CD4-positive, alpha-beta T cell treated with Interferon gamma for 1 hour (primary cell): ENCODE measurements at places on chromosomes 2 and 18.

DNA sequence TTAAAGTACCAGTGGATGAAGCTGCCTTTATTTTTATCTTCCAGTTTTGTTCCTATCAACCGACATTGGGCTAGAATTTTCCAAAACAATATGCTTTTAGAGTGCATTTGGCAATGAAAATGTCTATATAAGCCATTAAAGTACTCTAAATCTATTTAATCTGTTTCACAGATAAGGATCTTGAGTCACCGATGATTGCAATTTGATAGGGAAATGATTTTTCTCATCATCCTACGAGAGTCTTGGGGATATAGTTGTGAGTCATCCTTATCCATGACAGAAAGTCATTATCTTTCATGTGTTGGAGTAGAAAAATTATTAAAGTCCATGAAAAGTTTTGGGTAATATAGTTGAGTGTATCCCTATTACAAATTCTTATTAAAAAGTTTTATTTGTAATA lies 26.1 kb downstream of the SLC39A10 start:
- DNase-seq = no peak

DNA sequence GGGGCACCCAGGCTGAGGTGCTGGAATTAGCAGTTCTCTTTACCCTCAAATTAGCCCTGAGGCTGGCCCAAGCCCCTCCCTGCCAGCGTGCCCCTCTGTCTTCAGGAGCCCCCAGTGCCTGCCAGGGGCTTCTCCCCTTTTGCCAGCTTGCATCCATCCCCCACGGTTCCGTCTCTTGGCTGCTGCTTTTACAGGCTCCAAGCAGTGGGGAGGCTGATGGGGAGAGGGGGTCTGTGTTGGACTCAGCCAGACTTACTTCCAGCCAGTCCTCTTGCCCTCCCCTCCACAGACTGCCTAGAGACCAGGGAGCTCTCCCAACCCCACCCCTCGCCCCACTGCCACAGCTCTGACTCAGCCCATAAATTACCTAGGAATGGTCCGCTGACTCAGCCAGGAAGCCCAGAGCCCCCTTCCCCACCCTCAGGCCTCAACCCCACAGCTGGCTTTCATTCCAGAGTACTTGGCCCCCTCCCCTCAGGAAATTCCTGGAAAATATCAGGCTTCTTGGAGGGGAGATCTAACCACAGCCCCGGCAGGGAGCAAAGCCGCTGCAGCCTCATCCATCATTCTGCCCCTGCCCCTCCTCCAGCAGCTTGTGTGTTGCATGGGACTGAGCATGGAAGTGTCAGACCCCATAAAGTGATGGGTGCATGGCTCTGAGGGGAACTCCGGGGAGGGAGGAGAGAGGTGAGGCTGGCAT lies 184.6 kb downstream of the ZFP36L2 start:
- DNase-seq = no peak

GRCh38 chr2:32783933-32784332 lies 156.1 kb downstream of the TTC27 start:
- no peak for DNase-seq

- DNase-seq = no peak
Observed at GRCh38 chr18:12518326-12518725, 110.6 kb downstream of the PRELID3A start.

- DNase-seq = no peak
Observed at GRCh38 chr2:215160081-215160480, 21.7 kb upstream of the ABCA12 start.

DNA sequence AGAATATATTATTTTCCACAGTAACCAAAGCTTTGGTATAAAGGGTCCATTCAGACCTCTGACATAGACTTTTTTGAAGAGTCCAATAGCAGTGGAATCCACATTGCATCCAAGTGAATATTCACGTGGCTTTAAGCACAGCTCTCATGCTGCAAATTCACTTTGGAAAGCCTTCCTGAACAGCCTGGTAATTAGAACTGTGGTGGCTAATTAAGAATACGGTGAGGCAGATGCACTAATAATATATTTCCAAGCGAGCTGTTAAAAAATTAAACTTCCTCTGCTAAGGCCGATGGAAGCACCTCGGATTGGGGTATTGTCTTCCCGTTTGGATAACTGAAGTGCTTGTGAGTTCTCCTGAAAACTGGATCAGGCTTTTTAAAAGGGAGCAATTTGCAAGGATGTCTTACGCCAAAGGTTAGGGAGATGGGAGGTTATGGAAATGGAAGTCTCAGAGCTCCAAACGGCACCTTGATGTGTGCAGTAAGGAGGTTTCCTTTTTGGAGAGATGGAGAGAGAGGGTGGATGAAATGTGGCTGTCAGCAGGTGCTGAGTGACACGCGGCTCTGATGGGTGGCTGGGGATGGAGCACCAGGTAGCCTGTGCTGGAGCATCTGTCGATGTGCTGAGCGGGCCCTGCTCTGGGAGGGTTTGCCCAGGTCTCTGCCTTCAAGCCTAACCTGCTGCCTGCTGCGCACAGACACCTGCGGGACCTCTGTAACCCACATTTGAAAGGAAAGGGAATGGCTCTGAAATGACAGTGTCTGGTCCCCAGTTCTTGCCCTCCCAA lies 37.5 kb downstream of the CABLES1 start:
- DNase-seq = no peak

GRCh38 chr2:174263997-174264396 lies 15.7 kb upstream of the OLA1 start:
- no peak for DNase-seq

DNA sequence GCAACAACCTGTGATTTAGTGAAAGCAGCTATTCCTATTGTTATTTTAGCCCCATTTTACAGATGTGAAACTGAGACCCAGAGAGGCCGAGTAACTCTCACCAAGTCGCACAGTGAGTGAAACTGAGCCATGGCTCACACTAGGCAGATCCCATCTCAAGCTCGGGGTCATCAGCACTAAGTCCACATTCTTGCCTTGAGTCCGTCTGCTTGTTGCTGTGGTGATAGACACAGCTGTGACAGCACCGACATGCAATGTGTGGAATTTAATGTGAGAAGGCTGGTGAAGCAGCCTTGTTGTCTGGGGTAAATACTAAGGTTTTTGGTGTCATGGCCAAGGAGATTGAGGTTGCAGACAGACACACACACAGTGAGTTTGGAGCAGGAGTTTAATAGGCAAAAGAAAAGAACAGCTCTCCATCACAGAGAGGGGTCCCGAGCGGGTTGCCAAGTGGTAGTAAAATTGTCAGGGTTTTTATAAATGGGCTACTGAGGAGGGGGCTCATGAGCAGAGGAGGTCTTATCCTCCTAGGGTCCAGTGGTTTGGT lies 40.2 kb upstream of the GMCL1 start:
- DNase-seq = no peak

GRCh38 chr2:9655441-9656269 lies 24.9 kb upstream of the YWHAQ start:
- DNase-seq = no peak

DNA sequence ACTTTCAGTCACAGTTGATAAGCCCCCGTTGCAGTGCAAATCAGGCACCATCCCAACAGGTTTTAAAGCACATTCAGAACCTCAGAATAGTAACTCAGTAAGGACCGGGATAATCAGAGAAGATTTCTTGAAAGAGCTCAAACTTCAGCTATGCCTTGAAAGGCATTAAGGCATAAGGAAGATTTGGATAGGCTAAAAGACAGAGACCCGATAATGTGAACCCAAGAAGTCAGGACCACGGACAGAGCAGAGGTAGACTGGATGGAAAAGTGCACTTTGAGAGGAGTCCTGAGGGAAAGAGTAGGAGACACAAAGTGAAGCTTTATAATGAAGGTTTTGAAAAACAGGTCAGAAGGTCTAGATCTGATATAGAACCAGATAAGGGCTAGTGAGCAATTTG lies 36.9 kb upstream of the KLF7 start:
- DNase-seq = no peak

DNA sequence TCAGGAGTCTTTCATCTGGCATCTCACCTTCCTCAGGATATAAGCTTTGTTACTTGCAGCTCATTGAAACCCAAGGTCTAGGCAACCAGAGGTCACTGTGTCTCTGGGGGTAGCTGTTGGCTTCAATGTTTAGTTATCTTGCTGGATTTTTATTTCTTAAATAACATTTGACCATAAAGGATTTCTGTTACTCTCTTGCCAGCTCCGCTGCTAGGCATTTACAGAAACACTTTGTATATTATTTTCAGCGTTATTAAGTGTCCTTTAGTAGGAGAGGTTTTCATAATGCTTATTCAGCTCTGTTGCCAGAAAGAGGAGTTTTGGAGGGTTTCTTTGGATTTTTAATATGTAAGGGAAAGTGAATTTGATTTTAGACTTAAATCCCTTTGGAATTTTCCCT lies 61.4 kb downstream of the QPCT start:
- no peak for DNase-seq

DNA sequence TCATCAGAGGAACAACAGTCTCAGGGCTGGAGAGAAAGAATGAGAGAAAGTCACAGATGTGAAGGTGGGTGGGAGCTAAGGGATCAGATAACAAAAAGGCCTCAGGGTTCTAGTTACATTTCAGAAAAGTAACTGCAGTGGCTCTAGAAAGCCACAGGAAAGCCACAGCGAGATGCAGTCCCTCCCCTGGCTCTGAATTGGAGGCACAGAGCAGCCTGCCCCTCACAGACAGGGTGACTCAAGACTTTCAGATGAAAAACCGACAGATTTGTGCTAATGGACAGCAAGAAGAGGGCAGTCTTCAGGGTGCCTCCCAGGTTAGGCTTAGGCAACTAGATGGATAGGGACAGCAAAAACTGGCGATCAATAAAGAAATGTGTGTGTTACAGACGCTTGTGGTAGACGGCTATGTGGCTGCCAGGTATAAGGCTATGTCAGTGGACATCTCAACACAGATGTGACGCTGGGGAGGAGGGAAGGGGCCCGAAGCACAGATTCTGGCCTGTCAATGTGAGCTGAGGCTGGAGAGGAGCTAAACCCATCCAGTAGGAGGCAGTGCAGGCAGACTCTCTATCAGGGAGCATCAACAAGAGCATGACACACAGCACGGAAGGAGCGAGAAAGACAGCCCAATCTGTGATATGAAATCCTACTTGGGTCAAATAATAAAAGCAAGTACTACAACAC lies 26.2 kb downstream of the UNC50 start:
- peak; percentile 41 for DNase-seq

DNA sequence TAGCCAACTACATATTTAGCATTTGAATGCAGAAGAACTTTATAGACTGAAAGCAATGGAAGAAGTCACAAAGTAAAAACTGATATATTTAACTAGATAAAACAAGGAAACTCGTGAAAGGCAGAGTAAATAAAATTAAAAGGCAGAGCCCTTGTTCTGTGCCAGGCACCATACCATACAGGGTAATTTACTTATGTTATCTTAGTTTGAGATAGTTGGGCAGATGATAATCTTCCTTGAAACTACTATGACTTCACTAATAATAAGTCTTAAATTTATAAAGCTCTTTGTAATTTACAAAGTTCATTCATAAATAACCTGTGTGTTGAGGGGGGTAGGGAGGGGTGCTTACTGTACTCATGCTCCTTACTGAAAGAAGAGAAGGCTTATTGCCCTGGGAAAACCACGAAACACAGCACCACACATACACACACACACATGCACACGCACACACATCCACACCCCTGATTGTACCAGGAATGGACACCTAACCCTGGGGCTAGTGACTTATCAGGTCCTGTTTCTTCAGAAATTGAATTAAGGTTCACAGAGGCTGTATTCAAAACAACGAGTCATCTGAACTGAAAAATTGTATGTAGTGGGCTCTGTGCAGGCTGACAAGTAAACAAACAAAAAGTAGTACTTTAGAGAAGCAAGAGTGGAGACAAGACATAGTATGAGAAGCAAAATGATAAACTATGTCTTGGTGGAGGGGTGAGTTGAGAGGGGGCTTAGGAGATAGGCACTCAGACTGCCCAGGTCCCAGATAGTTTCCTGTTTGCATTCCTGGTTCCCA lies 38.1 kb downstream of the AGFG1 start:
- DNase-seq = no peak

- no peak for DNase-seq
Observed at GRCh38 chr18:6979954-6980353, 137.6 kb downstream of the LAMA1 start.

GRCh38 chr18:64322189-64322588 lies 173.3 kb upstream of the LINC00305 start:
- no peak for DNase-seq

GRCh38 chr2:142190805-142191204 lies 60.0 kb upstream of the LRP1B start:
- no peak for DNase-seq

DNA sequence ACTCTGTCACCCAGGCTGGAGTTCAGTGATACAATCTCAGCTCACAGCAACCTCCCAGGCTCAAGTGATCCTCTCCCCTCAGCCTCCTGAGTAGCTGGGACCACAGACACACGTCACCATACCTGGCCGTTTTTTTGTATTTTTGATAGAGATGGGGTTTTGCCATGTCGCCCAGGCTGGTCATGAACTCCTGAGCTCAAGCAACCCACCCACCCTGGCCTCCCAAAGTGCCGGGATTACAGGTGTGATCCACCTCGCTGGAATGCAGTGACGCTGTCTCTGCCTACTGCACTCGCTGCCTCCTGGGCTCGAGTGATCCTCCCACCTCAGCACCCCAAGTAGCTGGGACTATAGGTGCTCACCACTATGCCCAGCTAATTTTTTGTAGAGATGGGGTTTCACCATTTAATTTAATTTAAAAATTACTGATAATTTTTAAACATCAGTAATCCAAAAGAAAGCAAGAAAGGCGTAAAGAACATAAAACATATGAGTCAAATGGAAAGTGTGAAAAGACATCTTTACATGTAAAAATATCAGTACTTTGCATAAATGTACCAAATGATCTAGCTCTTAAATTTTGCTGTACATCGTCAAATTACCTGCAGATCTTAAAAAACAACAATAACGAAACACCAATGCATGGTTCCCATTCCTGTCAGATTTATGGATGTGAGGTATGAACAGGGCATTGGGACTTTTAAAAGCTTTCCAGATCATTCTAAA lies 2.8 kb upstream of the ZNF236 start:
- no peak for DNase-seq

GRCh38 chr2:47313141-47313691 lies 89.7 kb upstream of the MSH2 start:
- DNase-seq = no peak

- DNase-seq = no peak
Observed at GRCh38 chr2:23420840-23421476, 36.0 kb downstream of the KLHL29 start.

- DNase-seq = no peak
Observed at GRCh38 chr2:73704285-73704684, 32.9 kb downstream of the TPRKB start.

DNA sequence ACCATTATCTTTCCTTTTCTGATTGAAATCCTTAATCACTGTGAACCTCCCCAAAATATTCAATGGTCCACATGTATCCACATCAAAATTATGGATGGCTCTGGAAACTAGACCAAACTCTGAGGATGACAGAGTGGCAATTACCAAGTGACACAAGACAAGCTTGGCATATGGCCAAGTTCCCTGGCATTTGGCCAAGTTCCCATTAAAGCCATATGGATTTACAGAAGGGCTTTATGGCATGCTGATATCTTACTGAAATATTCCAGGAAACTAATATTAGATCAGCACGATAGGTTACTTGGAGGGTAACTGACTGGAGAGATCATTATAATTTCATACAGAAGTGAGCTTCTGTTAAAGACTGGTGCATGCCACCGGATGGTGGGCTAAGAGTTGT lies 21.9 kb upstream of the CERS6 start:
- no peak for DNase-seq
